ENCODE measurements at places on chromosomes 6 and 20. TPM values are rescaled to one million over a fixed set of nuclear protein-coding genes. Genes with fewer than 3 reads are reported as not detected.

The SRSF12 gene
- total RNA-seq, result 9.8 TPM

The KHDC1 gene
- total RNA-seq, result 3.3 TPM

The HLA-DPA1 gene
- 50.1 TPM for total RNA-seq

The LRP11 gene
- total RNA-seq, result 26.2 TPM

The ARMH2 gene
- not detected for total RNA-seq

The PPP1R16B gene
- 3.4 TPM for total RNA-seq

The CFAP61 gene
- total RNA-seq, result 0.24 TPM

The MAP1LC3A gene
- 32.7 TPM for total RNA-seq

The LY6G6D gene
- total RNA-seq, result not detected

The C4B gene
- total RNA-seq, result 416 TPM

The WFDC5 gene
- not detected for total RNA-seq

The ZBTB46 gene
- total RNA-seq, result 35.2 TPM

The UBE2J1 gene
- 35.4 TPM for total RNA-seq

The TMEM170B gene
- total RNA-seq, result 5.6 TPM

The NKAIN2 gene
- total RNA-seq, result not detected

The NKX2-4 gene
- not detected for total RNA-seq

The KCNK5 gene
- total RNA-seq, result 5.8 TPM

The SMLR1 gene
- 0.08 TPM for total RNA-seq

The SGK2 gene
- 3.3 TPM for total RNA-seq

The TBC1D32 gene
- total RNA-seq, result 6.3 TPM

The COL9A1 gene
- total RNA-seq, result not detected

The TMC2 gene
- total RNA-seq, result not detected

The MLIP gene
- not detected for total RNA-seq

The LY6G6F gene
- not detected for total RNA-seq

The OR12D1 gene
- not detected for total RNA-seq

The LGSN gene
- total RNA-seq, result not detected

The SLC22A7 gene
- 0.36 TPM for total RNA-seq

The SLC17A9 gene
- total RNA-seq, result 5.2 TPM

The KCNQ5 gene
- not detected for total RNA-seq

The SMPDL3A gene
- total RNA-seq, result 3.5 TPM

The HTR1E gene
- 2.9 TPM for total RNA-seq

The MUC21 gene
- not detected for total RNA-seq

The GMPR gene
- 34.8 TPM for total RNA-seq

The MYH7B gene
- 0.92 TPM for total RNA-seq

The PRSS16 gene
- 2.9 TPM for total RNA-seq

The MYCT1 gene
- total RNA-seq, result 2.7 TPM

The GPR6 gene
- total RNA-seq, result not detected

The PLA2G7 gene
- total RNA-seq, result 0.18 TPM

The HRH3 gene
- total RNA-seq, result not detected

The ELMO2 gene
- 25.4 TPM for total RNA-seq

The RIPPLY2 gene
- not detected for total RNA-seq

The ABCC10 gene
- 34.9 TPM for total RNA-seq
